ENCODE measurements at places on chromosomes 3 and 15. TPM values are rescaled to one million over a fixed set of nuclear protein-coding genes. Genes with fewer than 3 reads are reported as not detected.

GRCh38 chr15:27017168-27017809 lies 46.3 kb downstream of the GABRG3 start:
- DNase-seq = peak; percentile 47

DNA sequence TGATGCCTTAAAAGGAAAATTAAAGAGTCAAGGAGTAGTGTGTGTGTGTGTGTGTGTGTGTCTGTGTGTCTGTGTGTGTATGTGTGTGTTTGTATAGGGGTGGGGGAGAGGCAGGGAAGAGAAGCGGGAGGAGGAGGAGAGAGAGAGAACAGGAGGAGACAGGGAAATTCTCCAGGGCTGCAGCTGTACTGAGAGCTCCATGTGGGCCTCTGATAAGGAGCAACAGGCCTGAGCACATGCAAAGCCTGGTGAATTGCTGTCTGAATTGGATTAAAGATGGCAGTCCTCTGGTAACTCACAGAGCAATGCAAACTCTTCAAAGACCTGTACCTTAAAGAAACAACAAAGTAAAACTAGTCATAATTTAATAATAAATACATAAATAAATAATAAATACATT lies 70.6 kb downstream of the SEMA6D start:
- no peak for DNase-seq

- no peak for DNase-seq
These were observed 315.1 kb upstream of the TBC1D5 start for GRCh38 chr3:18057471-18058091.

DNA sequence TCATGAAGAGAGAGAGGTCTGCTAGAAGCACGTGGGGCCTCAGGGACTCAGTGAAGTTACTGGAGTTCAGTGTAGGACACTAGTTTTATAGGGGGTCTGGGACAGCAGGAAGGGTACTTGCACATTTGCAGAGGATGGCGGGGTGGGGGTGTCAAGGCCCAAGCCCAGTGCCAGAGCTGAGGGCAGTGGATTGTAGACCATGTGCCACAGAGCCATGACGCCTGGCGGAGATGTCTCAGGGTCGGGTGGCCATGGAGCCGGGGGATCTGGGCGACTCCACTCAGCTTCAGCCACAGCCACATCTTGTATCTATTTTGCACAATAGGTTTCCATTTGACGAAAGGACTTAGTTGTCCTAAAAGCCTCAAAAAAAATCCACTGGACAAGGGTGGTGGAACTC lies 50.4 kb upstream of the RGMA start:
- no peak for DNase-seq

DNA sequence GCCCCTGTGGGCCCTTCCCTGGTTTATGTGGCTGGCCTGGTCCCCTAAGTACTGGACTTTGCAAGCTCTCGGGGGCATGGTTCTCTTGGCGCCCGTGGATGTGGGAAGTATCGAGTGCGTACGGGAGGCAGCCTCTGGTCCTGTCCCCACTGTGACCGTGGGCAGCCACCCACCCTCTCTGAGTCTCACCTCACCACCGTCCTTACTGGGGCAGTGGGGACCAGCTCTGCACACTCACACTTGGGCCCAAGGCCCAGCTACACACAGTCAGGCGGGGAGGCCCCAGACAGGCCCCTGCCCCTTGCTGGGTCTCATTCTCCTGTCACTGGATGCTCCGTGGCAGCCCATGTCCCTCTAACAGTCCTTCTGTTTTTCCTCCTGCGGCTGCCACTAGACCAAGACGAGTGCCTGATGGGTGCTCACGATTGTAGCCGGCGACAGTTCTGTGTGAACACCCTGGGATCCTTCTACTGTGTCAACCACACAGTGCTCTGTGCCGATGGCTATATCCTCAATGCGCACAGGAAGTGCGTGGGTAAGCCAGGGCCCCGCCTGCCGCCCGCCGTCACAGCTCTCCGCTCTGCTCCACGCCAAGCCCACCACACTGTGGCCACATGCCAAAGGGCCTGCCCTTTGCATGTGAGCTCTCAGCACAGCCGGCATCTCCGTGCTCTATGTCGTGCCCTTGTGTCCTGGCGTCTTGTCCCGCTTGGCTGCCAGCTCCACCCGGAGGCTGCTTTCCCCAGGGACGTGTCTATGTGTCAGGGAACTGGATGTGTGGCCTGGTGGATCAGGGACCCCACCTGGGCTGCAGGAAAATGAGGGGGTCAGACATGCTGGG lies 72.7 kb downstream of the FBLN2 start:
- DNase-seq = no peak

DNA sequence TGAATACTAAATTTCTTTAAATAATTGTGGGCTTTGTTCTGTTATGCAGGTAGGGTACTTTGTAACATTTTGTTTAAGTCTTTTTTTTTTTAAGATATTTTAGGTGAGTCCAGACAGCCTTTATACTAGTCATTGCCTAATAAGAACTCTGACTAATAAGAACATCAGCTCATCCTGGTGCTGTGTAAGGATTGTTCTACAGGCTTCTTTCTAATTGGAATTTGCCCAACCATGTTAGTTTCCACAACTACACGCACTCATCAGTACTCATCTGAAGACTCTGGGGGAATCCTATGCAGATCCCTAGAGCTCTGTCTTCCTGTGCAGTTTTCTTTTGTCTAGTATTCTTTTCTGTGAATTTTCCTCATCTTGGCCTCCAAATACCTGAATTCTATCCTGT lies 741.8 kb downstream of the IGSF11 start:
- DNase-seq = no peak

GRCh38 chr3:77414881-77415280 lies 375.0 kb downstream of the ROBO2 start:
- no peak for DNase-seq

- no peak for DNase-seq
These were observed 45.2 kb downstream of the CMC1 start for GRCh38 chr3:28286595-28286994.

DNA sequence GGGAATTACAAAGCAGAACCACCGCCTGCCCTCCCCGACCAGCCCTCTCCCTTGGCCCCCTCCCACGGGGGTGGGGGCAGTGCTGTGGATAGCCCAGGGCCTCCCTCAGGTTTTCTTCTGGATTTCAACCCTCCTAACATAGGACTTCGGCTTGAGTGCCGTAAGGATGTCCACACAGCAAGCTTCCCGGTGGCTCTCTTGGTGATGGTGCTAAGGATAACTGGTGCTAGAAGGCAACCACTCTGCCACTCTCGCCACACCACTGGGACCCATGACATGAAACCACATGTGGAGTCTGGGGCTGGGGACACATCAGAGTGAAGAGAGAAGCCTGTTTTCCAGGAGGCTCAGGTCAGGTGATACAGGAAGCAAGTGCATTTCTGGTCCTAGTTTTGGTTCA lies 35.4 kb downstream of the SCN5A start:
- no peak for DNase-seq

DNA sequence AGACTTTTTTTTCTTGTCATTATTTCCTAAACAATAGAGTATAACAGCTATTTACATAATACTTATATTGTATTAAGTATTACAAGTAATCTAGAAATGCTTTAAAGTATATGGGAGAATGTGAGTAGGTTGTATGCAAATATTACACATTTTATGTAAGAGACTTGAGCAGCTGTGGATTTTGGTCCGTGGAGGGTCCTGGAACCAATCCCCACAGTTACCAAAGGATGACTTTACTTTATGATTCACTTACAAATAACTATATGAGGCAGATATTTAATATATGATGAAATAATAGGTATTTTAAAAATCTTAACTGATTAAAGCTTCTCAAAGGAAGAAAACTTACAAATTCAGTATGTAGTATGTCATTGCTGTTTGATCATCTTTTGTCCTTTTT lies 56.3 kb downstream of the PPP2R3A start:
- no peak for DNase-seq

GRCh38 chr15:63312286-63312685 lies 34.9 kb downstream of the APH1B start:
- no peak for DNase-seq

- peak; percentile 91 for DNase-seq
These were observed 77.2 kb upstream of the SLC6A11 start for GRCh38 chr3:10738688-10739372.

The OSTN gene
- not detected for total RNA-seq

The CADM2 gene
- 0.41 TPM for total RNA-seq

The SEMA3F gene
- total RNA-seq = 1.4 TPM

The PTX3 gene
- 4.6 TPM for total RNA-seq

The ALS2CL gene
- 9.4 TPM for total RNA-seq
